ENCODE measurements at places on chromosomes 7 and 10.

GRCh38 chr10:5596611-5597341 lies 69.6 kb downstream of the ASB13 start:
- no peak overlapping the region for H3K4me3 ChIP-seq
- peak overlapping the region; percentile 94 for H3K27ac ChIP-seq
- no peaks in the 10 kb centered on the region for H3K36me3 ChIP-seq
- H3K4me1 ChIP-seq, result peaks cover 45% of the 10 kb centered on the region
- DNase-seq, result no peak

- no peaks in the 10 kb centered on the region for H3K36me3 ChIP-seq
- no peak overlapping the region for H3K27ac ChIP-seq
- no peak for DNase-seq
- no peaks in the 10 kb centered on the region for H3K27me3 ChIP-seq
- H3K4me1 ChIP-seq, result no peaks in the 10 kb centered on the region
Measured at GRCh38 chr10:113436851-113437250, 116.0 kb upstream of the HABP2 start.

DNA sequence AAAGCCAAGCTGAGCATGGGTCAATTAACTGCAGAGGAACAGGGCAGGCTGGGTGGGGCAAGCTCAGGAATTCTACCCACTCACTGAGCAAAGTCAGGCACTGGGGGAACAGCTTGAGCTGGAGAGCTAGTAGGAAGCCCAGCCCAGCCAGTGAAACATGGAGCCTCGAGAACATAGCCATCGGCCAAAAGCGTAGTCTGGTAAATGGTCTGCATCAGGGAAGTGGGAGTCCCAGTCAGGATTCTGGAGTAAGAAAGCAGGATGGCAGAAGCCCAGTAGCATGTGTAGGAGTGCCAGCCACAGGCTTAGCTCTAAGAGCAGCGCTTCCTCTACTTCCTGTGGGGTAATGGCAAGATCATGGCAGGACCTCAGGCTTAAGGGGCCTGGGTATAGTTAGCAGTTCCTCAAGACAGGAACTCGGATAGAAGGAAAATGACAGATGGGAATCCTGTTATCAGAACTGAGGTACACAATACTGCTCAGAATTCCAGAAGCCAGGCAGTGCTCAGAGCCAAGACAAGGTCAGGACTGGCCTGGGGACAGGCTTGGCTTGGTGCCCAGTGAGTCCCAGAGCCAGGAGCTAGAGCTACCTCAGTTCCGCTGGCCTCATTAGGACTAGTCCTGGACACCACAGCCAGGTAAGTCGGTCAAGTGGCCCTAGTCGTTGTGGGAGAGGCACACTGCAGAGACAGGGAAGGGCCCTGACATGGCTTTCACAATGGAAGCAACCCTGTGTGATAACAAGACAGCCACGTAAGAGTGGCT lies 65.4 kb upstream of the MXI1 start:
- no peak for DNase-seq
- H3K36me3 ChIP-seq, result no peaks in the 10 kb centered on the region
- H3K27me3 ChIP-seq, result no peaks in the 10 kb centered on the region
- no peak overlapping the region for H3K27ac ChIP-seq
- H3K4me1 ChIP-seq, result peaks cover 9% of the 10 kb centered on the region

DNA sequence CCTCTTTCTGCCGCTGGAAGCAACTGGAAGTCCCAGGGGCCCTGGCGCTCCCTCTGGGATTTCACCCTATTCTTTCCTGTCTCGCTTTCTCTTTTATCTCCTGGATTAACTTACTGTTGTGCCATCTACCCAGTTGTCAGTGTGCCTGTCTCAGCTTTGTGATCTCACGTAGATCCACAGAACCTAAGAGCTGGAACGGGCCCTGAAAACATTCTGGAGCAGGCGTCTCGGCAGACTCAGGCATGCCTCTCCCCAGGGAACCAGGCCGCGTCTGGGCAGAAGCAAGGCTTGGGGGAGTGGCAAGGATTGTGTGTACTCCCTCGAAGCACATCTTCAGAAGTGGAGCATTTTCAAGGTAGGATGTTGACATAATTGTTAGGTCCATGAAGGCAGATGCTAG lies 87.2 kb downstream of the KCNMA1 start:
- no peak overlapping the region for H3K27ac ChIP-seq
- H3K27me3 ChIP-seq, result no peaks in the 10 kb centered on the region
- DNase-seq, result no peak
- H3K4me3 ChIP-seq, result no peak overlapping the region

DNA sequence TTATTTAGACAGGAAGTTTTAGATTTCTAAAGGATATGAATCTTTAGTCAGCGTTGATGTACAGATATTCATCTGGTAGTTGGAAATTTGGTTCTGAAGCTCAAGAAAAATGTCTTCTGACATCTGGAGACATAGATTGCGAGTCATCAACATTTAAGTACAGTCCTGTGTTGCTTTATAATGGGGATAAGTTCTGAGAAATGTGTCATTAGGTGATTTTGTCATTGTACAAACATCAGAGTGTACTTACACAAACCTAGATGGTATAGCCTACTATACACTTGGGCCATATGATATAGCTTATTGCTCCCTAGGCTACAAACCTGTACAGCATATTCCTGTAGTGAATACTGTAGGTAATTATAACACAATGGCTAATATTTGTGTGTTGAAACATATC lies 49.6 kb upstream of the UBN2 start:
- no peak for DNase-seq
- H3K27ac ChIP-seq, result no peak overlapping the region
- H3K27me3 ChIP-seq, result no peaks in the 10 kb centered on the region

GRCh38 chr10:24207781-24208611 lies 942 bp upstream of the KIAA1217 start:
- H3K27me3 ChIP-seq, result no peaks in the 10 kb centered on the region
- H3K4me3 ChIP-seq, result peak overlapping the region; percentile 91
- H3K27ac ChIP-seq, result peak overlapping the region; percentile 98

DNA sequence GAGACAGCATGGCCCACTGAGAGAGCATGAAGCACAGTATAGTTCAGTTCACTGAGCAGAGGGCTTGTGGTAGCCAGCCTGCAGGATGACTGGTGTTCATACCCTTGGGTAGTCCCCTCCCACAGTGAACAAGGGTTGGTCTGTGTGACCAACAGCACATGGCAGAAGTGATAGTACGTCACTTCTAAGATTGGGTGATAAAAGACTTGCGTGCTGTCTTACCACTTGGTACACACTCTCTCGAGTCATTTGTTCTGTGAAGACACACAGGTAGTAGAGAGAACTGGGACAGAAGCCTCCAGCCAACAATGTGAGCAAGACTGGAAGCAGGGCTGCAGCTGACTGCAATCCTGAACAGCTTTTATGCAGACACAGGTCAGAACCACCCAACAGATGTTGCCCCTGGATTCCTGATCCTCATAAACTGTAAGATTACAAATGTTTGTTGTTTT lies 14.6 kb downstream of the EPC1 start:
- H3K4me1 ChIP-seq, result peaks cover 67% of the 10 kb centered on the region
- peaks cover 4% of the 10 kb centered on the region for H3K36me3 ChIP-seq
- peak overlapping the region; percentile 64 for H3K27ac ChIP-seq
- no peaks in the 10 kb centered on the region for H3K27me3 ChIP-seq
- H3K4me3 ChIP-seq, result no peak overlapping the region

DNA sequence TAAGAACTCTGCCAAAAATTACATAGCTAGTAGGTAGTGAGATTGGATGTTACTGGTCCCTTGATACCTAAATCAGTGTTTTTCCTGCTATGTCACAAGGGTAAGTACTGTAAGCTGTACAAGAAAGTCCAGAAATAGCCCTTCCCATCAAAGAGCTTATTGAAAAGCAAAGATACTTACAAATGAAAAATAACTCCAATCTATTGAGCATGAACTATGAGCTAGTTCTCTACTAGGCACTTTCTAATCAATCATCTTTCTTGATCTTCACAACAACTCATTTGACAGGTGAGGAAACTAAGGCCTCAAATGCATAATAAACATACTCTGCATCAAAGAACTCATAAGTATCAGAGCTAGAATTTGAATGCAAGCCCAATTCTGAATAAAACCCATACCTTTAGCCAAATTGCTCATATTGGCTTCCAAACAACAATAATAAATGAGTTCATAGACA lies 249.8 kb upstream of the TCF7L2 start:
- DNase-seq, result no peak
- peaks cover 24% of the 10 kb centered on the region for H3K4me1 ChIP-seq
- H3K4me3 ChIP-seq, result no peak overlapping the region
- peaks cover 3% of the 10 kb centered on the region for H3K36me3 ChIP-seq

DNA sequence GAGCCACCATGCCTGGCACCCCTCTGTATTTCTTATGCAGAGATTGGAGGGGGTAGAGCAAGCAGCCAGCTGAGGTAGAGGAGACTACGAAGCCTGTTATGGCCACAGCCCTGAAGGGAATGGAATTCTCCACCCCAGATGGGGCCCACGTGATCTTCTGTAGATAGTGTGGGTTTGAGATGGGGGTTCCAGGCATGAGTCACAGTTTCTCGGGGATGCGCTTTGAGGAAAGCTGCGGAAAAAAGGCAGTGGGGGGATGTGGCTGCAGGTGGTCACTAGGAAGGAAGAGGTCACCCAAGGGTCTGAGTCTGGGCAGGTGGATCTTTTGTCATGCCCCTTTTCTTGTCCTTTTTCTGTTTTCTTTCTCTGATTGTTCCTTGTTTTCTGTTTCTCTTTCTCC lies 11.5 kb downstream of the FAM131B start:
- H3K27ac ChIP-seq, result no peak overlapping the region
- peaks cover 33% of the 10 kb centered on the region for H3K4me1 ChIP-seq
- H3K36me3 ChIP-seq, result peaks cover 2% of the 10 kb centered on the region
- H3K27me3 ChIP-seq, result peaks cover 17% of the 10 kb centered on the region

DNA sequence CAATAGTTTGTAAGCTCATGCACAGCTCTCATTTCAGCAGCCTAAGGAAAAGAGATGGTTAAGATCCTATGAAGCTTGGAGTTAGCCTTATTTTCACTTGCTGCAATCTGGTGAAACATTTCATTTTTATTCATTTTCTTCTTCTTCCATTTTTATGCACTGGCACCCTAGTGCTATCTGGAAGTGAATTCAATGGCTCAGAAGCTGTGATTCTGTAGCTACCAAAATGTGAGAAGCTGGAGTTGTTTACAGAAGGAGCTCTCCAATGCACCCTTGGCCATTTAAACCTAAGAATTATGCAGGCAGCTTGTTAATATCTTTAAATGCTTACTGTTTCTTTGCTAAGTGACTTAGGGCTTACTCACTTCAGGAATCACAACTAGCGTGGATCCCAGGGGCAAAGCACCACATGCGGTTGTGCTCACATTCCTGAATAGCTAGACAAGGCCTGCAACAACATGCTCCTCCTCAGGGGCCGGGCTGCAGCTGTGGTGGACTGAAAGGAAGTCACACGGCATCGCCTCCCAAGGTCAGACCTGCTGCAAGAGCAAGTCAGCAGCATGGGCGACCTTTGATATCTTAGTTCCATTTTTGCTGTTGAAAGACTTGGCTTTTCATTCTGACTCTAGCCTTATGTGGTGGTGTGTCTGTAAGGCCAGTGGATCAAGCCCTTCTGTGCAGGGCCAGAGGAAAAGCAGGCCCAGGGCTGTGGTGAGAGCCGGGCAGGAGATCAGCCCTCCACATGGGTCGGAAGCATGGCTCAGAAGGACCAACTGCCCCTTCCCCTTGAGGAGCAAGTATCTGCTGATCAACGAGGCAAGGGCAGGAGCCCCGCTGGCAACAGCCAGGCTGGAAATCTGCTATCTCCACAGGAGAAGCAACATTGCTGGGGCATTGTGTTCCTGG lies 91.9 kb upstream of the MBL2 start:
- H3K27me3 ChIP-seq, result no peaks in the 10 kb centered on the region
- H3K4me3 ChIP-seq, result no peak overlapping the region
- H3K4me1 ChIP-seq, result peaks cover 8% of the 10 kb centered on the region
- H3K36me3 ChIP-seq, result peaks cover 5% of the 10 kb centered on the region

GRCh38 chr7:8581842-8582241 lies 148.4 kb downstream of the NXPH1 start:
- H3K4me1 ChIP-seq, result no peaks in the 10 kb centered on the region
- no peaks in the 10 kb centered on the region for H3K36me3 ChIP-seq
- no peak overlapping the region for H3K4me3 ChIP-seq
- no peaks in the 10 kb centered on the region for H3K27me3 ChIP-seq
- H3K27ac ChIP-seq, result no peak overlapping the region
- DNase-seq, result no peak

DNA sequence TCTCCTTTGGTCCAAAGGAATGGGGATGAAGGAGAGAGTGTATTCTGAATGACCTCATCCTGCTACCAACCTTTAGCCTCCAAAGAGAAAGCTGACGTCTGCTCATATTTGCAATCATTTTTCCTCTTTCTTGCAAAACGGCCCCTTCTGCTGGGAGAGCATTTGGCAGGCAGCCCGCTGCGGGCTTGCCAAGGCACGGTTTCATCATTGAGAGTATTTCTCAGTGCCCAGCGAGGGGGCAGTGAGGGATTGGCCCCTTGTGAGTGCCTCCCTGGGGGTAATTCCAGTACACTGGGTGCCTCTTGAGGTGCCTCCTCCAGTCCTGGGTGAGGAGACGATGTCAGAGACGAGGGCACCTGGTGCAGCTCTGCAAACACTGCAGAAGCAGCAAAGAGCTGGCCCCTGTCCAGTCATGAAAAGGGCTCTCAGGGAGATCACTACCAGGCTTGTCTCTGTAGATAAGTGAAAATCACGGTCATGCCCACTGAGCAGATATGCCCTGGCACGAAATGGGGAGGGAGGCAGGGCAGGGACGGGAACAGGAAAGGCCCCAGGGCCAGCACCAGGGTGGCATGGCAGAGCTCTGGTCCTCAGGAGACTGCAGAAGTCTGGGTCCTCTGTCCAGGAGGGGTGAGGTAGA lies 48.7 kb upstream of the SHH start:
- H3K27me3 ChIP-seq, result peaks cover 5% of the 10 kb centered on the region
- no peaks in the 10 kb centered on the region for H3K36me3 ChIP-seq
- no peaks in the 10 kb centered on the region for H3K4me1 ChIP-seq
- H3K4me3 ChIP-seq, result no peak overlapping the region
- no peak overlapping the region for H3K27ac ChIP-seq
